ENCODE measurements at places on chromosomes 6 and 20.

- DNase-seq: no peak
Observed at GRCh38 chr6:166906376-166907044, 49.8 kb downstream of the RNASET2 start.

- no peak for DNase-seq
Observed at GRCh38 chr6:163759542-163759941, 345.0 kb downstream of the QKI start.

DNA sequence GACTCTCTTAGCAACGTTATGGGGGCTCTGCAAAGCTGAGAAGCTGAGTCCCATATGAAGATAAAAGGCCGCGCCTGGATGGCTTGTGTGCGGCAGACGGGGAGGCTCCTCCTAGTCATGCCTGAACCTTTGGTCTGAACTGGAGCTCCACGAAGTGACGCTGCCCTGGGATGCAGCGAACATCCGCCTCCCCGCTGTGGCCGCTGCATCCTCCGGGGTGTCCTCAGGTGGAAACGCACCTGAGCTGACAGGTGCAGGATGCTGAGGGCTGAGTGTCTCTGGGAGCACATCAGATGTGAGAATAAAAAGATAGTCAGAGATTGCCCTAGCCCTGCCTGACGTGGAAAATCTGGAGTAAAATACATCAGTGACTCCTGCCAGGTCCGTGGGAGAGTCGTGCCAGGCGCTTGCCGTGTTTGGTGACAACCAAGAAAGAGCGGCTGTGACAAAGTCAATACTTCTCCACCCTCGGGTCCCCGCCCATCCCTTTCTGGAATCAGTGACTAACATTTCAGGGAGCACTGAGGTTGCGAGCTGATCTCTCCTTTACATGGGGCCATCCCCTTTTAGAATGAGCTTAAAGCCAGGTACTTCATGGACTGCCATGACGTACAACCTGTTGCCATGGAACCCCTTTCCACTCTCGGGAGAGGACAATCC is 162.8 kb upstream of the AFDN start:
- no peak for DNase-seq

DNA sequence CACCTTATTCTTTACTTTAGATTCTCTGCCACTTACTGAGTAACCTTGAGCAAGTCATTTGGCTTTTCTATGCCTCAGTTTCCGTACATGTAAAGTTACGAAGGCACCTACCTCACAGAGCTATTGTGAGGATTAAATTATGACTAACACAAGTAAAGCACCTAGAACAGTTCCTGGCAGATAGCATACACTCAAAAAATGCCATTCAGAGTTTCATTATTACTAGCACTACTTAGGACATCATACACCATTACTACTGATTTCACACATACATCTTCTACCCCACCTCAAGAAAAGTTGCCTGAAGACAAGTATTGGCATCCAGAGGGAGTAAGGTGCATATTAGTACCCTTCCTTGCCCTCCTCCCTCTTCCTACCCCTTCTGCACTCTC is 107.8 kb downstream of the OGFRL1 start:
- DNase-seq: no peak

Measured in activated CD8-positive, alpha-beta memory T cell treated with anti-CD3 and anti-CD28 coated beads for 48 hours (primary cell).